ENCODE measurements at places on chromosomes 7 and 10. TPM values are rescaled to one million over a fixed set of nuclear protein-coding genes. Genes with fewer than 3 reads are reported as not detected.

Gene HPS6
- 25.9 TPM for total RNA-seq

Gene C7orf33
- not detected for total RNA-seq

Gene PTPRN2
- total RNA-seq: 3.0 TPM

Gene UTF1
- total RNA-seq: not detected

Gene GNGT1
- total RNA-seq: not detected

Gene MKI67
- total RNA-seq: 1.6 TPM

Gene BNIP3
- total RNA-seq: 51.7 TPM

Gene PPIF
- total RNA-seq: 46.5 TPM

Gene ZFAND2A
- 10.1 TPM for total RNA-seq

Gene SLC29A4
- 4.3 TPM for total RNA-seq

Gene CROT
- 13.3 TPM for total RNA-seq

Gene COL26A1
- not detected for total RNA-seq

Gene BAZ1B
- 37.2 TPM for total RNA-seq

Gene FAM107B
- total RNA-seq: 8.0 TPM
